ENCODE measurements at places on chromosomes 13 and 19. TPM values are rescaled to one million over a fixed set of nuclear protein-coding genes. Genes with fewer than 3 reads are reported as not detected.

GRCh38 chr19:42109896-42110295 is 22.4 kb downstream of the POU2F2 start:
- DNase-seq = no peak

Gene OVOL3
- not detected for total RNA-seq

GRCh38 chr13:48055712-48056111 is 18.2 kb downstream of the NUDT15 start:
- DNase-seq = no peak

Gene SLC1A6
- not detected for total RNA-seq

GRCh38 chr13:107680115-107680514 is 535.2 kb downstream of the LIG4 start:
- no peak for DNase-seq

DNA sequence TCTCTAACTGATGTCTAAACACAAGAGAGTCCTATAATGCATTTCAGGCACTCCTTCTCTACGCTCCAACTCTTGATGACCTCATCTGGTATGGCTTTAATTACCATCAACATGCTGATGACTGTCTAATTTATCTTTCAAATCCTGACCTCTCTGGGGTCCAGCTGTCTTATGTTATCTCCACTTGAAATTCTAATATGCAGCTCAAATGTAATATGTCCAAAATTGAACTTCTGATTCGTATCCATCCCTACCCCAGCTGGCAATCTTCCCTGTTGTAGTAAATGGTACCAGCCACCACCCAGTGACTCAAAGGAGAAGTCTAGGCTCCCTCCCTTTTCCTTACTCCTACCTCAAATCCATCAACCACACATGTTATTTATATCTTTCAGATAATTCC is 288.0 kb upstream of the SLC10A2 start:
- no peak for DNase-seq

GRCh38 chr13:37618554-37618953 is 20.0 kb upstream of the POSTN start:
- no peak for DNase-seq

Gene LGALS7B
- total RNA-seq = not detected

DNA sequence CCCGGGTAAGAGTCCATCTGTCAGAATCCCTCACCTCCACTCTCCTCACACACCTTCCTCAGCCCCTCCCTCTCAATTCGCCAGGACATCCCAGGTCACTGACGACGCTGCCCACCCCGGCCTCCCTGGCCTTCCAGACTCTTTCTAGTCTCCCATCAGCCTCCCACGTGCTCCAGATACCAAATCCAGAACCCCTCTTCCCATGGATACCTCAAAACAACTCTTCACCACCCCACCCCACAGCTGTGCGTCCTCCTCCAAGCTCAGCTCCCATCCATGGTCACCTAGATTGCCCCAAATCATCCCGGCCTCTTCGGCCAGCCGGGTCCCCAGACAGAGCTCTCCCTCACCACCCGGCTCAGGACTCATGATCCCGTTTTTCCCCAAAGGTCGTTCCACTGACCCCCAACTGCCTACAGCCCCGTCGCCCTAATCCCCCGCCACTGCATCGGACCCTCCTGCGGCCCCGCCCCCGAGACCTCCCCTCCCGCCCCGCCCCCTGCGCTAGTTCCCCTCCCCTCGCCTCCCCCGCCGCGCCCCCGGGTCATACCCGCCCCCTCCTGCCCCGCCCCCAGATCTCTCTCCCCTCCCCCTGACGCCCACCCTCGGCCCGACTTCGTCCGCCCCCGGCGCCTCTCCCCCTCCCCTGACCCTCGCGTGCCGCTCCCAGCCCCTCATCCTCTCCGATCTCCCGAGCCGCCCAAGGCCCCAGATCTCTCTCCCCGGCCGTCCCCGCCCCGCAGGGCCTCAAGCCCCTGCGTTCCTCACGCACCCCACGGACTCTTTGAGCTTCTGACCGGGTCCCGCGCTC is 546 bp downstream of the UBXN6 start:
- DNase-seq = no peak

GRCh38 chr19:57800696-57801095 is 14.0 kb downstream of the ZNF552 start:
- no peak for DNase-seq

- DNase-seq = no peak
Measured at GRCh38 chr13:100490692-100491091, 97.9 kb downstream of the GGACT start.

Gene IL12RB1
- 1.9 TPM for total RNA-seq

Gene HSD17B14
- 11.0 TPM for total RNA-seq

- no peak for DNase-seq
Measured at GRCh38 chr13:114164681-114165429, 14.2 kb upstream of the CFAP97D2 start.

Gene ZNF419
- total RNA-seq = 11.6 TPM

- no peak for DNase-seq
Measured at GRCh38 chr13:86000546-86000945, 201.3 kb upstream of the SLITRK6 start.

GRCh38 chr13:44313674-44314073 is 60.0 kb upstream of the SERP2 start:
- DNase-seq = no peak

Gene KIR2DL1
- not detected for total RNA-seq

Gene SKA3
- 0.96 TPM for total RNA-seq

Gene KANK3
- 48.7 TPM for total RNA-seq

Gene METTL21C
- total RNA-seq = not detected

DNA sequence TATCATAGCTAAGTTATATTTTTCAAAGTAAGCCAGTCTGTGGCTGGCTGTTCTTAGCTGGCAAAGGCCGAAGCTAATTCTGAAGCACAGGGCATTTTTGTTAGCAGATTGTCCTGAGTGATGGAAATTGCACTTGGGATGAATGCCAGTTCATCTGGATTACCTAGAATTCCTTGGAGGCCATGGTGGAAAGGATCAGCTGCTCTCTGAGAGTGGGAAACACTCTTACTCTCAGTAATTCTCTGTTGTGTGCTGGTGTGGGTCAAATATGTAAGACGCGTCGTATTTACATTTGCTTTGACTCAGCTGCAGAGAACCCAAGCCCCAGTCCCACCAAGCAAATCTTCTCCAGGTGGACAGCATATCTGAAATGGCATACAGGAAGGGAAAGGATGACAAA is 60.7 kb upstream of the C1QTNF9B start:
- DNase-seq = no peak

DNA sequence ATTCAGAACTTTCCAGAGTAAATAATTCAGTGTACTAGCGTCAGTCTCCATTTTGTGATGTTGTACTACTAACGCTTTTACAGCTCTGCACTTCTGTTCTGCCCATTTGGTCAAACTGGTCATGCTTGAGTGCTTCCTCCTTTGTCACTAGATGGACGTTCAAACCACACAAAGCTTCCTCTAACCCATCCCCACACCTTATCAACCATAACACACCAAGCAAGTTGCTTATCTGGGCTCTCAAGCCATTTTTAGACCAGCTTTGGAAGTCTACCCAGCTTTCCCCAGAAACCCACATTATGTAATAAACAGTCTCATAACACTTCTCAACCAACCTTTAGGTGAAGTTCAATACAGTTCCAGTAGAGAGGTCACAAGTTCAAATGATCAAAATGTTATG is 2.3 kb upstream of the ZNF347 start:
- DNase-seq = no peak

GRCh38 chr19:38360351-38360750 is 14.0 kb upstream of the PSMD8 start:
- DNase-seq = no peak

DNA sequence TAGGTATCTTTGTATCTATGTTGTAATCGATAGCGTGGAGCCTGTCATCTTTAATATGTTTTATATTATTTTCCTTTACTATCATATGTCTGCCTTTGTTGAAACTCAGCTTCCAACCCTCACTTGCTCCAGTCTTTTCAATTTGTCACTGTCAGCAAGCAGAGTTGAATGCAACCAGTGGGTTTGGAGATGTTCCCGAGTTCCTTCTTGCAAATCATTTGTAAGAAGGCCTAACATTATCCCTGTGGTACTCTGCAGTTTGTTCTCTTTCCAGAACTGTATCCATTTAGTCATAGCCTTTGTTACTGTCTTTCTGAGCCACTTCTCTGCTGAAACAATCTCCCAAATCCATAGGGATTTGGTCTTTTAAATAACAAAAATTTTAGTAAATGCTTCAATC is 41.8 kb downstream of the RNASEH2B start:
- DNase-seq = no peak

Gene NBEA
- total RNA-seq = 6.8 TPM

Gene DCT
- total RNA-seq = not detected

GRCh38 chr19:43774103-43774939 is 6.5 kb downstream of the KCNN4 start:
- no peak for DNase-seq

Gene PLK5
- not detected for total RNA-seq

- DNase-seq = no peak
Measured at GRCh38 chr19:7063764-7064418, 5.4 kb upstream of the MBD3L3 start.

- no peak for DNase-seq
Measured at GRCh38 chr13:28373810-28374209, 121.1 kb downstream of the FLT1 start.

DNA sequence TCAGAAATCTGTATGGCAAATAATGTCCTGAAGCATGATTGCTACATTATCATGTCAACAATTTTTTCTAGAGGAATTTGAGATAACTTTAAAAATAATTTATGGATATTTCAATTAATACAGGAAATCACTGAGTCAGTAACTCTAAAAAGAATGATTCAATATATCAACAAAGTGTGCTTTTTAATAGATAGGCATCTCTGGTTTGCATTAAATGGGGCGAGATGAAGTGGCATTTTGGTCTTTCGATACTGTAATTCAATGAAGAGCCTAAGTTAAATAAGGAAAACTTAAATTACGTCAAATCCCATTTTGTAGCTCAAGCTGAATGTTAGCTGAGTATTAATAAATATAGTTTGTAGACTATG is 342.8 kb downstream of the DACH1 start:
- DNase-seq = no peak

Gene TNPO2
- total RNA-seq = 50.2 TPM

DNA sequence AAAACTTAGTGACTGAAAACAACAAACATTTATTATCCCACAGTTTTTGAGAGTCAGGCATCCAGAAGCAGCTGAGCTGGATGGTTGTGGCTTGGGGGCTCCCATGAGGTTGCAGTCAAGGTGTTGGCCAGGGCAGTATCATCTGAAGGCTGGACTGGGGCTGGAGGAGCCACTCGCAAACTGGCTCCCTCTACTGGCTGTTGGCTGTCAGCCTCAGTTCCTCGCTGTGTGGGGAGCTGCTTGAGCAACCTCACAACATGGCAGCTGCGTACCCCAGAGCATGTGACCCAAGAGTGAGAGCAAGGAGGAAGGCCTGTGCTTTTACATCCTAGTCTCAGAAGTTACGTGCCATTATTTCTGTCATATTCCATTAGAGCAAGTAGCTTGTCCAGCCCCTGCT is 9.7 kb downstream of the YJU2 start:
- DNase-seq = no peak

DNA sequence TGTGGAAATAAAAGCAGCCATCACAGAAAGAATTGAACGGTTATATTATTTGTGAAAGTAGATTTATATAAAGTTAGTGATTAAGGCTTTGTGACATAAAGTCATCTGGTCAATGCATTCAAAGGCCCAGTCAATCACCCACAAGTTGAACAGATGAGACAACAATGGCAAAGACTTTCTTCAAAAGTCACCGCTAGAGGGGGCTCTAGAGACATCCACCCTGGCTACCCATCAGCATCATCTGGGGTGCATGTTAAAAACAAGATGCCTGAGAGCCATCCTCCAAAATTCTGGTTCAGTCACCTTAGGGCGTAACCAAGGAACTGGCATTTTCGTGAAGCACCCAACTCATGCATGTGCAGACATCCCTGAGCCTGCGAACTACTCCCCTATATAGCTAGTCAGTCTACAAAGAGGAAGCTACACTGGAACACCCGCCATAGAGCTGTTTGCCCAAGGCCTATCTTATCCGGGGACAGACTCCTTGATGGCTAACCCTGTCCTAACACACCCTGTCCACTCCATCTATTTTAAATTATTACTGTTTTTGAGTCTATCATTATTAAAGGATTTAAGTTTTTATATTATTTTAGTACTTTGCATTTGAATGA is 970.5 kb downstream of the UQCRFS1 start:
- no peak for DNase-seq

GRCh38 chr13:95620030-95620824 is 24.3 kb downstream of the DZIP1 start:
- no peak for DNase-seq

GRCh38 chr19:31214086-31214485 is 135.2 kb downstream of the TSHZ3 start:
- no peak for DNase-seq

- DNase-seq = no peak
Measured at GRCh38 chr19:53991224-53992113, at the start of gene CACNG6. TSS of gene CACNG6 (plus strand) at chr19:53991637. CDS start at chr19:53992878, 1,241 bp downstream.

GRCh38 chr13:101915331-101915730 is 462.9 kb downstream of the ITGBL1 start:
- DNase-seq = no peak

Gene TUBA3C
- total RNA-seq = not detected

DNA sequence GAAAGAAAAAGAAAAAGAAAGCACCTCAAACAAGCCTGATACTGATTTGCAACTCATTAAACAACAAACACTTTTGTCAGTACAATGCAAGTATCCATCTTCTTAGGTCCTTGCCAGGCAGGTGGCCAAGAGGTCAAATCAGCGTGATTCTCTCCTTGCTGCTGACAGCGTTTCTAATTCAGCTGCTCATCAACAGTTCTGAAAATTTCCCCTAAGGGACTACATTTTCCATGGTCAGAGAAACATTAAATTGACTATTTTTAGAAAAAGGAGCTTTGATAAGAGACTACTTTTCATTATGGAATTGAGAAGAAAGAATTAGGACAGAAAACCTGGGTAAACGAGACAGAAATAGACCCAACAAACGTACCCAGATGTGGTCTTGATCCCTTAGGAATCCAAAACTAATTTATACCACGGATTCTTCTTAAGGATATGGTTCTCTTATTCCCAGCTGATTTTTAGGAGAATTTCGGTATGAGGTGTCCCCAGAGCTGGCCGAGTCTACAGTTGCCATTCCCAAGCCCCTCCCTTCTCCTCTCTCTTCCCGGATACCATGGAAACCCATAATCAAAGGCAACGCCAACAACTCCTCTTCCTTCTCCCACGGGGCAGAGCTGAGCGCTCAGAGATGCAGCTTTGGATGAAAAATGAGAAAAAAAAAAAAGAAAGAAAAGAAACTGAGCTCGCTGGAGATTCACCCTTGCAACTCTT is 29.5 kb upstream of the CEBPG start:
- no peak for DNase-seq

- no peak for DNase-seq
Measured at GRCh38 chr13:90926459-90926858, 421.0 kb upstream of the MIR17HG start.

Gene PCDH8
- not detected for total RNA-seq

Gene HIPK4
- 2.2 TPM for total RNA-seq

- DNase-seq = no peak
Measured at GRCh38 chr13:43648733-43649132, 138.0 kb downstream of the ENOX1 start.

GRCh38 chr19:10701955-10702525 is 801 bp downstream of the QTRT1 start:
- DNase-seq = no peak

Gene ATP8A2
- total RNA-seq = 0.16 TPM

Gene KCNN4
- 1.7 TPM for total RNA-seq

Measured in omental fat pad (tissue), 4 donors.